ENCODE measurements at places on chromosomes 2 and 18.

DNA sequence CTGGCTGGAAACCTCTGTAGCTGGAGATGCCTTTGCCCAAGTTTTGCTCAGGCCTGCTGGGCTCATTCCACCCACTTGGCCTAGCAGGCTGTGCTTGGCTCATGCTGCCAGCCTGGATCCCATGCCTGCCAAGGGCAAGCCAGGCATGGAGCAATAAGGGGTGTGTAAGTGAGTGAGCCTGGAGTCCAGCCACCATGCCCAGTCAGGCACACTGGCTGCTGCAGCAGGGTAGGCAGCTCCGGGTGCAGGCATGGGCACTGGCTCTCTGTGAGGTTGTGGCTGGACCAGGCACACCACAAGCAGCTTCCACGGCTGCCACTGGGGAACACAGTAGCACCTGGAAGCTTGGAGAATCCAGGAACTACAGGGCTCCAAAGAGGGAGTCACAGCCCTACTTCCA lies 147.7 kb upstream of the HS6ST1 start:
- DNase-seq = no peak

- no peak for DNase-seq
Measured at GRCh38 chr2:190799999-190800398, 80.6 kb upstream of the GLS start.

DNA sequence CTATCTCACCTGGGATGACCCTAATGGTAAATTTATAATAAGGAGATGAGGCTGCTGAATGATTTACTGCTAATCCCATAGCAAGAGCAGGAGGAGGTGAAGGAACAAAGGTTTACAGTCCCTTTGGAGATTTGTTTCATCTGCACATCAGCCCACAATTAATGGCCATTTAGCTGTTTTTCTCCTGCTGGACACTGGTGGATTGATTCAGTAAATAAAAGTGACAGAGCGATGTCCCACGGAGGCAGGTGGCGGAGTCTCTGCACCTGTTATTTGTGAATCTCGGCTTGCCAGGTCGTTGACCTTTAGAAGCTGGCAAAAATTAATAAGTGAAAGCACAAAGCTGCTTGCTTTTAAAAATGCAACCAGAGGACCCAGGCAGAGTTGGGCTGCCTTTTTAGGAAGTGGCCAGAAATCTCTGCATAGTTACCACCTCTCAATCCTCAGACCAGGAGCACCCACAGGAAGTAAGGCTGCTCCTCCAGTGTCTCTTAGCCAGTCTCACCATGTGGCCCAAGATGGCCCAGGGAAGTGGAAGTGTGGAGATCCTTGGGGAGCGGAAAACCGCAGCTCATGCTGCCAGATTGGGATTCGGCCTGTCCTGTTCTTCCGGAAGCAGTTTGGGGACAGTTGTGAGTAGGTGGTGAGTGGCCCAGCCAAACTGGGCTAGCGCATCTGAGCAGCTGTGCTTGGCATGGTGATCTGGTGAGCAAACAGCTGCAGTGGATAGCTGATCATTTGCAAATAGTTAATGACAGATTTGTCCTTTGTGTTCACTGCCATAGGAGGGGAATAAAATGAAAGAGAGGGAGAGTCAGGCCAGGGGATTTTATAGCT lies 1005.7 kb upstream of the PIK3C3 start:
- peak; percentile 25 for DNase-seq

- DNase-seq = peak; percentile 42
Measured at GRCh38 chr2:174158003-174158402, 90.3 kb downstream of the OLA1 start.

DNA sequence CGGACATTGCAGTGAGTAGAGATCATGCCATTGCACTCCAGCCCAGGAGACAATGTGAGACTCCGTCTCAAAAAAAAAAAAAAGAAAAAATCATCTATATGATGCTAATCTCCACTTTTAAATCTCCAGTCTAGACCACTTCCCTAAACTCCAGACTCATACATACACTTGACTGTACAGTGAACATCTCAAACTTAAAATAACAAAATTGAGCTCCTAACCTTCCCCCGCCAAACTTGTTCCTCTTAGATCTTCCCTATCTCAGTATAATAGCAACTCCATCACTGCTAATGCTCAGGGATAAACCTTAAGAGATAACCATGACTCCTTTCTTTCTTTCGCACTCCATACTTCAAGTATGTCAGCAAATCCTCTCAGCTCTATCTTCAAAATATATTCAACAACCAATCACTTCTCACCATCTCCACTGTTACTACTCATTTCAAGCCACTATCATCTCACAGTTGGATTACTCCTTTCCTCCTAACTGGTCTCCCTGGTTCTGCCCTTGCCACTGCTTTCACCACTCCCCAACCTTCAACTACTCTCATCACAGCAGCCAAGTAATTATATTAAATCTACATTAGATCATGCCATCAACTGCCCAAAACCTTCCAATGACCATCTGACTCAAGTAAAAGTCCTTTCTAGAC lies 12.0 kb downstream of the MEMO1 start:
- DNase-seq = no peak

DNA sequence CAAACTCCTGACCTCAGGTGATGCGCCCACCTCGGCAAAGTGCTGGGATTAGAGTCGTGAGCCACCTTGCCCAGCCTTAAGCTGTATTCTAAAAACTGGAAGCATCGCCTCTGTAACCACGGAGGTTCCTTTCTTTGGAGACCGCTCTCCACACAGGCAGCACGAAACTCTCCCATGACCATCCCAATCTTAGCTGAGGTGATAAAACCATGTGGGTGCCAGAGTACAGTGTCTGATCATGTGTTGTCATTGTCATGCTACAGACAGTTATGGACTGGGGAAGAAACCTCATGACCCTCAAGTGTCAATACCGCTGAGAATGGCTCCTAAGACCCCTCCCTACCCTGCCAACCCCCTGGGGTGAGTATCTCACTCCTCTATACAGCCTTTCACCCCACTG lies 41.4 kb upstream of the EPG5 start:
- no peak for DNase-seq

- peak; percentile 75 for DNase-seq
Measured at GRCh38 chr18:31977270-31977872, 34.4 kb upstream of the TRAPPC8 start.

DNA sequence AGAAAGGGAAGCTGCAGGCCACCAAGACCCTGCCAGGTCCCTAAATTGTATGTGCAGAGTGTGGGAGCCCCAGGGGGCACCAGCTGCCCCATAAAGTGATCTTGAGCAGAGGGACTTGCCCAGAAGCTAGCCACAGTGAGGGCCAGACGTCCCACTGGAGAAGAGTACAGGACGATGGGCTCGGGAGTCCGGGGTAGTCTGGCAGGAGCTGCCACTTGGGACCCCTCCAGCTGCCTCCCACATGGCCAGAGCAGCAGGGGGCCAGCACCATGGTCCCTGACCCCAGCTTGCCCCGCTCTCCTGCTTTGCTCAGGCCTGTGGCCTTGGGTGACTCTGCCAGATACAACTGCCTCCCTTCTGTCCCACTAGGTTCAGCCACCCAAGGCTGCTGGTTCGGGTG lies 11.7 kb upstream of the LOXHD1 start:
- DNase-seq = no peak

DNA sequence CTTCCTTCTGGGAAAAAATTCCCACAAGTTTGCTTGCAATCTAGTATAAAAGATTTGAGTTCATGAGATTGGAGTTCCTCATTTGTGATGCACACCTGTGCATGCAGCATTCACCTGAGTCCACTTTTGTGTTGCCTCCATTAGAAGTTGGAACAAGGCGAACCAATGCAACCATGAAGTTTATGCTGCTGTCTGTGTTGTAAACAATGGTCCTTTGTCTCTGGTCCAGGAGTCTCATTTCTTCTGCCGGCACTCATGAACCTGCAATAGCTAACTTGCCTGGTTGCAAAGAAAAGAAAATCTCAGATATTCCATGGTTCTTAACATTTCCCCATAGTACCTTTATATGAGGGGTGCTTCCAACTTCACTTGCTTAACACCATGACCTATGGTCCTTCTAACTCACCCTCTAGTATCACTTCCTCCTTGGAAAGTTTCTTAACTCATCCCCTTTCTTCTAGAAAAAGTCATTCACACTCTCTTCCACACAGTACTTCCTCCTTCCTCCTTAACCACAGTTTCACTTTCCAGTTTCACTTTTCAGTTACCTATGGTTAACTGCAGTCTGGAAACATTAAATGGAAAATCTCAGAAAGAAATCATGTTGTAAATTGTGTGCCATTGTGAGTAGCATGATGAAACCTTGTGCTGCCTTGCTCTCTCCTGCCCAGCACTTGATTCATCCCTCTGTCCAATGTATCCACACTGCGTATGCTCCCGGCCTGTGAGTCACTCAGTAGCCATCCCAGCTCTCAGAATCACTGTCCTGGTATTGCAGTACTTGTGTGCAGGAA lies 128.8 kb upstream of the TRIB2 start:
- peak; percentile 71 for DNase-seq

- no peak for DNase-seq
Measured at GRCh38 chr2:233093721-233094120, 33.6 kb downstream of the INPP5D start.

DNA sequence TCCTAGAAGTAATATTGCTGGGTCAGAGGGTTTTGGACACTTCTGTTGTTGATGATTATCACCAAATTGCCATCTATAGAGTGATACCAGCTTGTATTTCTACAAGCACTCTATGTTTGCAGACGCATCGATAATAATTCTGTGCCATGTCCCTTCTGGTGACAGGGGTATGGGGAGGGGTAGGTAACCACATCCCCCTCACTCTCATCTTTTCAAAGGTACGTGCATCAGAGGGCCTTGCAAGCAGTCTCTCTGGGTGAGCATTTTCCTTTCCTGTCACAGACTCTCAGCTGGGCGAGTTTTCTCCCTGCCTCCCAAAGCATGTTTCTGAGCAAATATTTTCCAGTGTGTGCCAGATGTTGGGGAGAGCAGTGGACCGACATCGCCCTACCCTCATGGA lies 98.0 kb downstream of the SMAD7 start:
- DNase-seq = no peak

GRCh38 chr18:47724186-47724975 lies 206.1 kb downstream of the SMAD2 start:
- DNase-seq = no peak

- no peak for DNase-seq
Measured at GRCh38 chr2:25219621-25220020, 51.2 kb upstream of the POMC start.

GRCh38 chr18:68699043-68699442 lies 15.9 kb downstream of the TMX3 start:
- no peak for DNase-seq

- peak; percentile 63 for DNase-seq
Measured at GRCh38 chr2:162022290-162022945, 51.6 kb downstream of the DPP4 start.

DNA sequence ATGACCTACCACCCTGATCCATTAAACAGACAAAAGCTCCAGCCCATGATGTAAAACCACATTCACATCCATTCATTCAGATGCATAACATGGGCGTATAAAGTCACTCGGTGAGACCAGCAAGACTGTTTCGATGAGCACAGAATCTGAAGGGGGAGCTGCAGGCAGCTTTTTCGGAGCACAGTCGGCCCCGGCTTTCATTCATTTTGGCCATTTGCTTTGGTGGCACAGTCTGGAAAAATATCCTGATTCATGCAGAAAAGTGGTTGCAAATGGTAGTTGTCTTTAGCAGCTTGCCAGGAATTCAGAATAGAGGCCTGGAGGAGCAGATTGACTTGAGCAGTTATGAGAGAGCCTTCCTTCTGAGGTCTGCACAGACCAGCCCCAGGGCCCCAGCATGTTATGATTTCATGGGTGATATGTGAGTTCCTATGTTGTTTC lies 11.2 kb downstream of the ARID5A start:
- no peak for DNase-seq
